NCI-H446 (cell line): ENCODE measurements at places on chromosomes 12 and 14.

DNA sequence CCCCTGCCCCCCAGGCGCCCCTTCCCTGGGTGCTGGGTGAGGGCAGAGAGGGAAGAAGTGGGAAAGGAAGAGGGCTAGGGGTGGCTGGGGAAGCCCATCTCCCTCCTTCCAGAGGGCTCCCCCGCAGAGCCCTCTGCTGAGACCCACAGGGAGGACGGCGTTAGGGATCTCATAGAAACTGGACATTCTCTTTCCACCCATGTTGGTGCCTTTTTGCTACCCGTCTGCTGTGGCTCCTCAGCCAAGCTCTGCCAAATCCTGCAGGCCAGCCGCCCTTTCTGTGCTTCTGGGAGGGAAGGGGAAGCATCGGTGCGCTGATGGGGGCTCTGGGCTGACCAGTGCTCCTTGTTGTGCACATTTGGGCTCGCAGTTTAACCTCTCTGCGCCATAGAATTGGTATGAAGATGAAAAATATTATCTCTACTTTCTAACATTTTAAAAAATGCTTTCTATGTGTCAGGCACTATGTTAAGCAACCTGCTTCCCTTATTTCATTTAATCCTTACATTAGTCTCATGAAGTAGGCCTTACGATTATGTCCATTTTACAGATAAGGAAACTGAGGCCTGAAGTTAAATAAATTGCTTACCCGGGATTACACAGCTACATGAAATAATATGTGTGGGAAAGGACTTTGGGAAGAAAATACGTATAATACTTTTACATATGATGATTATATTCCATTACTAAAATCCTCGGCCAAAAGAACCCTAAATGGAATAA is 981 bp downstream of the SLC48A1 start:
- no peak for DNase-seq

GRCh38 chr12:11949738-11950411 is 120.9 kb upstream of the BCL2L14 start:
- DNase-seq = peak; percentile 74

GRCh38 chr12:1688086-1688710 is 2.7 kb upstream of the ADIPOR2 start:
- DNase-seq = no peak

DNA sequence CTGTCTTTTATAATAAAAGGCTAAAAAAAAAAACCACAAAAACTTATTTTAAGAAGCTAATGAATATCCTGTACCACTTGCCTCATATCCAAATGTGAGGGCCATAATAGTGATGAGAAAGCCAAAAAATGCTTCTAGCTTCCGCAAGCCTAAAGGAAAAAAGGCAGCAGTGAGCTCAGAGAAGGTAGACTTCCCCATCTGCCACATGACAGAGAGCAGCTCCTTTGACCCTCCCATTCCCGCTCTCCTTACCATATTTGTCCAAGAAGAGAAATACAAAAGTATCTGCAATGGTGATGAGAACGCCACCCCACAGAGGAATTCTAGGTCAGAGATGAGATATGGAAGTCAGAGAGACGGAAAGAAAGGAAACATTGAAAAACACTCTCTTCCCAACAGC is 27.1 kb downstream of the SLC11A2 start:
- DNase-seq = no peak

DNA sequence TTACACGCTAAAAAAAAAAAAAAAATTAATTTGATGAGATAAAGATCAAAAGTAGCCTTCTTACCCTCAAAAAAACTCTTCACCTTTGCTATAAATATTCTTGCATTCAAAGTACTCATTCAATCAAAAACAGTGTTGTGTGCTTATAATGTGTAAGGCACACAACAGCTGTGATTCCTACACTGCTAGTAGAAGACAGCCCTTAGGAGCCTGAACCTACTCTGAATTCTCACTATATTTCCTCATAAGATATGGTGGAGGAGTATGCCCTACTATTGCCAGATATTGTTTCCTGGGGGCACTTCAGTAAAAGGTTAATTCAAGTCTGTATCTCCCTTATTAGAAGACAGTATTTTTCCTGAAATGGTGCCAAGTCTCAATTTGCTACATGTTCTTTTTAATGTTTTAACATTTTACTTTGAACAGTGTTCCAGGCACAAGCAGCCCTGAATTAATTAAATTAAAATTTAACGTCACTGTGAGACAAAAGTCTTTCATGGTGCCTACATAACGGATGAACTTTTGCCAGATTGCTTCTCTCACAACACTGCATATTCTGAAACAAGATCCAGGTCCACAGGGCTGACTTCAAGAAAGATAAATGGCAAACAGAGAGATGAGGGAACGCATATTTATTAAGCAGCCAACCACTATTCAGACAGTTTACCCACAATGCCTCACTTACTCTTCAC is 19.3 kb downstream of the PPP2R5E start:
- DNase-seq = no peak

DNA sequence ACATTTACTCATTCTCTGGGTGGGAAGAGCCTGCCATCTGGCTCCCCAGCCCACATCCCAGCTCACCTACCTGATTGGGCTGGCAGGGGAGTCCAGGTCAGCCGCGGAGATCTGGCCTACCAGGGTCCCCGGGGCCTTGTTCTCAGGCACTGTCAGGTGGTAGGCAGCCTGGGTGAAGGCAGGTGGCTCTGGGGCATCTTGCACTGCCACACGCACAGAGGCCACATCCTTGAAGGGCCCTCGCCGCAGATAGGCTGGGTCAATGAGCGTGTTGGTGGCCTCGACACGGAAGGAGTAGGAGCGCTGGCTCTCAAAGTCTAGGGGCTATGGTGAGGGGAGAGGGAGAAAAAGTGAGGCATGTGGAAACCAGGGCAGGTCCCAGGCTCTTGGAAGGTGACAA is 3.9 kb downstream of the CDH24 start:
- DNase-seq = no peak

GRCh38 chr12:39803151-39803550 is 183.5 kb upstream of the ABCD2 start:
- no peak for DNase-seq

- DNase-seq = no peak
Measured at GRCh38 chr14:88154321-88154720, 149.4 kb downstream of the GPR65 start.

DNA sequence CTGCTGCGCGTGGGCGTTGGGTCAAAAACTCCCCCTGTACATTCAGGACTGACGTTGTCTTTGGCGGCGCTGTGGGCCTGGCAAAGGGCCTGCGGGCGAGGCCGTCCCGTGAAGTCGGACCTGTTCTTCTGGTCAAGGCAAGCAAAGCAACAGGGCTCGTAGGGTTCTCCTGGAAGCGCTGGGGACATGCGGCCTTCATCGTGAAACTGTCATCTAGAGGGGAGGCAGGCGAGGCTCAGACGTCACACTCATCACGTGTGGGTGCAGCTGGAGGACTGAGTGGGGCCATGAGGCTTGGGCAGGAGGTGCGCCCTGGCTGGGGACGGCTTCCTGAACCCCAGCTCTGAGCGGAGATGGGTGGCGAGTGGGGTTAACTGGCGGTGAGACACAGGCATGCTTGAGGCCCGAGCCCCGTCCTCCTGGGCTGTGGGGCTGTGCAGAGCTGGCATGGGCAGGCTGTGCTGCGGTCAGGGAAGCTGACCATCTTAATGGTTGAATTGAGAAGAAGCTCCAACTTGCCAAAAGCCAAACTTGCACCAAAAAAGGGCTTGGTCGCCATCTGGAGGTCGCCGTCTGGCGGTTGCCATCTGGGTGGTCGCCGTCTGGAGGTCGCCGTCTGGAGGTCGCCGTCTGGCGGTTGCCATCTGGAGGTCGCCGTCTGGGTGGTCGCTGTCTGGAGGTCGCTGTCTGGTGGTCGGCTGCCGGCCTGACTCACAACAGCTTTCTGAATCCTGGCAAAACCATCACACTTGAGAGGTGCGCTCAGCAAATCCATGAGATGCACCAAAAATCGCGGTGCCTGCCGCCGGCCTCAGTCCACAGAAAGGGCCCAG is 66.2 kb downstream of the NOC4L start:
- no peak for DNase-seq

- peak; percentile 64 for DNase-seq
Measured at GRCh38 chr14:68232300-68233055, 412.9 kb downstream of the RAD51B start.

DNA sequence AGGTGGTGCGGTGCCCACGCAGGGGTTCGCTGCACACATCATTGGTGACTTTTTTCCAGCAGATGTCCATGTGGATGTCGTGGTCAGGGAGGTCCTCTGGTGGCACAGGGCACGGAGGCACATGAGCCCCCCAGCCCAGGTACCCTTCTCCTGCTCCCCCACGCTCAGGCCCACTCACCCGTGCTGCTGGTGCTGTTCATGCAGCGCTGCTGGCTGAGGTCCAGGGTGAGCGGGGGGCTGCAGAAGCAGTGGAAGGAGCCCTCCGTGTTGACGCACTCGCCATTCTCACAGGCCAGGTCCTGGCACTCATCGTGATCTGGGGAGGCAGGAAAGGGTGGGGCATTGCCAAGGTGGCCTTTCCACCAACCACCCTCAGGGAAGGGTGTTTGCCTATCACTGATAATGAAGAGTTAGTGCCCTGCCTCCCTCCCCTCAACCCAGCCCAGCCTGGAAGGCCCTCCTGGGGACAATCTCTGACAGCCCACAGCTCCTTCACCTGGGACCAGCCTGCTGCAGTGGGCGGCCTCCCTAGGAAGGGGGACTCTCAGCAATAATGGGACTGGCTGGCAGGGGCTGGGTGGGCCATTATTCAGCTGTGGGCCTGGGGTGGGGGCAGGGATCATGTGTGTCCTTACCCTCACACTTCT is 9.8 kb downstream of the ISCA2 start:
- DNase-seq = no peak

GRCh38 chr12:45008211-45008610 is 42.7 kb downstream of the DBX2 start:
- no peak for DNase-seq

GRCh38 chr12:75935539-75936242 is 95.9 kb downstream of the PHLDA1 start:
- no peak for DNase-seq

DNA sequence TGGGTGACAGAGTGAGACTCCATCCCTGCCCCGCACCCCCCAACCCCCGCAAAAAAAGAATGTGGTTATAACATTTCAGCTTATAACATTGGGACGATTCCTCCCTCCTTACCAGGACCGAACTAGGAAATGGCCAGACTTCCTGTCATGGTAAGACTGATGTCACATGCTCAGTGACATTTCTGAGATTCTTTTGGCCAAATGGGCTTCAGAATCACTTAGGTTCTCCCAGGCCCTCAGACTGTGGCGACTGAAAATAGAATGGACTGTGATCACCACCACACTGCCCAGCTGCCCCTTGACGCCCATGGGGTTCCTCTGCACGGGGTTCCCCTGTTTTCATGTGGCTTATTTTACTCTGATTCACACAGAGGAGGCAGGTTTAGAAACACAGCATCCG is 115.0 kb upstream of the EVL start:
- DNase-seq = no peak

GRCh38 chr12:119843100-119843499 is 34.0 kb downstream of the CIT start:
- peak; percentile 89 for DNase-seq
